ENCODE measurements at places on chromosomes 1 and 21.
A peak's percentile ranks its signal among the peaks of the same experiment; 100 is the strongest.

DNA sequence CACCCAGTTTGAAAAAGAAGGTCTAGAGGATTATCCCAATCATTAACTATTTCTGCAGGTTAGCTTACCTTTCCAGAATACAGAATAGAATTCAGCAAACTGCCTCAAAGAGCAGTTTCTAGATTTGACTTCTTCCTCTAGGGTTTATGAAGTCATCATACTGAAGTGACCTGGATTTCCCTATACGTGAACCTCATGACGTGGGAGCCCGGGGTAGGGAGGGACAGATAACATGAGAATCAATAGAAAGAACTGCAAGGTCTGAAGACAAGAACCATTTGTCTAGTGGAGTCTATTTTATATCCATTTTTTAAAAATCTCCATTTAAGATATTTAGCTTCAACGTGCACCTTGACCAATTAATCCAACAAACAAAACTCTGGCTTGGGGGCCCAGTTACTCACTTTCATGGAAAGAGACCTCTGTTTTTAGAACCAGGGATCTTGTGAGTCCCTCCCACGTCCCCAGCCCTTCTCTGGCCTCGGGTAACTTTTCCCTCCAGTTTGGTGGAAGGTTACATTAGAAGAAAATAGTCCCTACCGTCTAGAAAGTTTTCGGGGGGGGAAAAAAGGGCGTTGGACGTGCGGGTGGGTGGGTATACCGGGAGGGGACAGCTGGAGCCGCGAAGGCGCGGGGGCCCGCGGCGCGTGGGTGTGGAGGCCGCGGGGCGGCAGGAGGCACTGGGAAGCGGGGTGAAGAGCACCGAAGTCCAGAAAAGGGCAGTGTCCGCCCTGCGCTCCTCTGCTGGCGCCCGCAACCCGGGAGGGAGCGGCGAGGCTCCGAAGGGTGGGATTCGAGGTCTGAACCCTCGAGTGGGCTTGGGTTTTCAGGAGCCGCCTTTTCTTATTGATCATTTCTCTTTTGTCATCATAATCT is 13.8 kb upstream of the POGZ start:
- DNase-seq: no peak

DNA sequence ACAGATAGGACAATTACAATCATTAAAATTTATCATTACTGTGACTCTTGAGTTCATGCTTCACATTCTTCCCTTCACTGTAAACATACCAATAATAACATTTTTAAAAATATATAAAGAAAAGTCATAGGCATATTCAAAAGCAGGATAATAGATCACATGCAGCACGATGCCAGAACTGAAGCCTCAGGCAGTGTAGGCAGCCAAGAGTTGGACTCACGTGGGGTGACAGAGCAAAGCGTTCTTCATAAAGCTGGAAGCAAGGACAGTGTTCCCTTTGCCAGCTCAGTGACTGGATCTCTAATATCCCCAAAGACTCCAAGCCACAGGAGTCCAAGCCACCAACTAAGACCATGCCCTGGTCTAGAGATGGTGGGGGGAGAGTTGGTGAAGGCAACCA is 77.7 kb downstream of the ODF2L start:
- no peak for DNase-seq

DNA sequence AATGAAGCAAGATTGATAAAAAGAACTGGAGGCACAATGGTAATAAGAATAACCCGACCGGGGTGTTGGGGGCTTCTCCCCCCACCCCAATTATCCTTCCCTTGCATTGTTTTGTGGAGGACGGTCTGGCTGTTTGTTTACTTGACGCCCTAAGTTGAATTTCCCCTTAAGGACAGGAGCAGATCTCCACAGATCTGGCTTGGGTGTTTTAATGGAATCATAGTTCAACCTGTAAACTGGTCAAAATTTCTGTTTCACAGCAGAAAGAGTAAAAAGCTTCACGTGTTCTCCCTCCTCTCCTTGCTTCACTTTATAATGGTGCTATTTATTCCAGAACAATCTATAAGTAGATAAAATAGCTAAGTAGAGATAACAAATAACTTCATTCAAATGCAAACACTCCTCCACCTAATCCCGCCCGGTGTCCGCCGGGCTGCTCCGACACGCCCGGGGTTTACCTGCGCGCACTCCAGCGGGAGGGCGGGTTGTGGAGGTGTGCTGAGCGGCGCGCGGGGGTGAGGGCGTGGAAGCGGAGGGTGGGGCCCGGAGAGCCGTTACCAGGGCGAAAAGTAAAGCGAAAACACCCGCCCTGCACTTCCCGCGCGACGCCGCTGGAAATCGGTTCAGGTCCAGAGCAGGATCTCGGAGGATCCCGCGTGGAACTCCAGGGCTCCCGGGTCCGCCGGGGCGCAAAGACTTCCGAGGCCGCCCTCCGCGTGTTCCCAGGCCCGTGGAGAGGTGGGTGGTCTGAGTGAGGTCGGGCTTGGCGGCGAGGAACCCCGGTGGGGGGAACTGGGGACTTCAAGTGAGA is 2.0 kb upstream of the ATF3 start:
- DNase-seq: peak; percentile 23

DNA sequence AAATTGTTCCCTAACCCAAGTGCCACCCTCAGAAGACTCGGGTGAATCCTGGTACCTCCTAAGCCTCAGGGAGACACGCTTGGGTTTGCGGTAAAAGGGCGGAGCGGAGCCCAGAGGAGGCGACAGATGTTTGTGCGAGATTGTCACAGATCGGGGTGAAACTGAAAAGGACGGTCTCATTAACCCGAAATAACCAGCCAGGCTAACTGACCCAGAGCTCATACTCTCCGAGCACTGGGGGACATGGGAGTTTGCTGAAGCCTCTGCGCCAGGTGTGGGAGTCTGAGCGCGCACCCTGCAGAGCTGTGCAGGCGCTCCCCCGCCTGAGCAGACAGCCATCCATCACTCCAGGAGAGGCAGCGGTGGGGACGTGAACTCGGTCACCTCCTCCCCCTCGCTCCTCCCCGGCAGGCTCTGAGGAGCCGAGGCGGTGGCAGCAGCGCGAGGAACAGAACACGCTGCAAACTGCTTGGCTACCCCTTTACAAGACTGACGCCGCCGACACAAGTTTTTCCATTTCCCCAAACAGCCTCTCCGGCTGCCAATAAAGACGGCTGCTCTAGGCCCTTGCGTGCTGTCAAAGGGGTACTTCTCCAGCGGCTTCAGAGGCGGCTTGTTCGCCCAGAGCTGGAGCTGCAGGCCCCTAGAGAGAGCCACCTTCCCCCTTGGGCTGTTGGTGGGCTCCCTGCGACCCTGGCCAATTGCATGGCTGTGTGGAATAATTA is 43.5 kb downstream of the RRAGC start:
- no peak for DNase-seq

DNA sequence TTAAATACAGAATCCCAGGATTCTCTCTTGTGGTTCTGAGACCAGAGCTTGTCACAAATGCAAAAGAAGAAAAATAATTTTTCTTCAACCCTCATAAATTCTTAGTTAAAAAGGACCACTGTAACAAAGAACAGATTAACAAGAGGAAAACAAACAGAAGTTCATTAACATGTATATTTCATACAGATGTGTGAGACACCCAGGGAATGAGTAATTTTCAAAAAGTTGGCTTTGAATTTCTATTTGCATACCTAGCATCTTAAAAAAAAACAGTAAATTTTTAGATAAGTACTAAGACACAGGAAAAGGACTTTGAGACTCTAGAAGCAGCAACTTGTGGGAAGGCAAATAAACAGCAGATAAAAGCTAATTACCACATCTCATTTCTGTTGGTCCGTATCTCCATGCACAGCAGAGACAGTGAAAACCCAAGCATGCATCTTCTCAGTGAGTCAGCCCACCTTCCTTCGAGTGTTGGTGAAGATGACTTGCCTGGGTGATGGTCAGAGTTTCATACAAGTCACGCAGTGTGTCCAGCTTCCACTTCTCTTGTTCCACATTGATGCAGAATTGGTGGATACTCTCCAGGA is 399.9 kb upstream of the ADAMTS5 start:
- DNase-seq: no peak
